ENCODE measurements at places on chromosomes 3 and 15.

DNA sequence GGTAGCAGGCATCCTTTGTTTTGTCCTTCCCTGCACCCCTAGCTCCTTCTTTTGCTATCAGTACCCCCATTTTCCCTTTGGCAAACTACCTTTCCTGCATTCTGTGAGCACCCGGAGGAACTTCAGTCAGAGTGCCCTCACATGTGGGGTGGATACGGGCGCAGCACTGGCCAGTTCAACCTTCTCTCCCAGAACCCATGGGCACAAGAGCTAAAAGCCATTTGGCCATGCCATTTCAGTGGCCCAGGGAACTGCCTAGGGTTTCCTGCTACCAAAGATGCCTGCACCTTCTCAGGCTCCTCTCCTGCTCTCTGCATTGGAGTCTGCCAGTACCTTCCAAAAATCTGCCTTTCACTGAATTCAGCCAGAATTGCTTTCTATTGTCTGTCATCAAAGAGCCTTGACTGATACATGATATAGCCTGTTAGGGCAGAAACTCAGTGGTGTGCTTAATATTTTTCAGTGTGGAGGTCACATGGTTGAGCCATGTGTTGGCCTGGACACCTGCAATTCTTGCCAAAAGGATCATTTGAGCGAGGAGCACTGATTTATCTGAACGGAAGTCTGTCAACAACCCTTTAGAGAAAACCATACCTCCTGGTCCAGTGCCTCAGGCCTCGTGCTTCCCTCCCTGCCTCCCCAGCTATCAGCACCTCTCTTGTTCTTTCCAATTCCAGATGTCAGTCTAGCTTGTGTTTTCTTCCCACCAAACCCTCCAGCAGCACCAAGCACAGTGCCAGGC, 27.0 kb upstream of the HHATL start:
- no peak for DNase-seq

DNA sequence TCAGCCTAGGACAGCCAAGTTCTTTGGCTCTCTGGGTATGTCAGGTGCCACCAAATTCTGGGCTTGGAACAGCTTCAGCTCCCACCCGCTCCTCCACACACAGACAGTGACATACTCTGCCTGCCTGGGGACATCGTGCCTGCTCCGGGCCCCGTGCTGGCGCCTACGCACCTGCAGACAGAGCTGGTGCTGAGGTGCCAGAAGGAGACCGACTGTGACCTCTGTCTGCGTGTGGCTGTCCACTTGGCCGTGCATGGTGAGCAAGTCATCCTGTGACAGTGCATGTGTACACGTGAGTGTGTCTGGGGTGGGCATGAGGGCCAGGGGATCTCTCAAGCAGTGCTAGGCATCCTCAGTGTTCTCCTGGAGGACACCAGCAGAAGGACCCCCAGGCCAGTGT, 922 bp downstream of the IL17RC start:
- no peak for DNase-seq

GRCh38 chr15:23857028-23857641, 170.0 kb upstream of the NDN start:
- DNase-seq = peak; percentile 41

- DNase-seq = no peak
Observed at GRCh38 chr3:58769065-58769464, 102.5 kb upstream of the FAM3D start.

DNA sequence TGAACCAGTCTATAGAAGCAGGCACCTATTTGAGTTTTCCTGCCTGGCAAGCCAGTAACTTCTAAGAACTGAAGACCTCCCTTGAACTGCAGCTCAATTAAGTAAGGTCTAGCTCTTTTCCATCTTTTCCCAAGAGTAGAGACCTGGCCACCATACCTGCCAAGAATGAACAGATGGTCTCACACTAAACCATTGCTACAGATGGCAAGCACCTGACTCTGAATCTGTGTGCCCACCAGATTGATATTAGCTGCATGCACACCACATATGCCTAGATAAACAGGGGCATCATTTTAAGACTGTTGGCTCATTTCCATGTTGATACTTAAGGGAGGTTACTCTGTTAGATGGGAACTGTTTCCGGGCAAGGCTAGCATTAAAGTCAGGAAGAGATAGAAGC, 34.8 kb upstream of the GSK3B start:
- no peak for DNase-seq

DNA sequence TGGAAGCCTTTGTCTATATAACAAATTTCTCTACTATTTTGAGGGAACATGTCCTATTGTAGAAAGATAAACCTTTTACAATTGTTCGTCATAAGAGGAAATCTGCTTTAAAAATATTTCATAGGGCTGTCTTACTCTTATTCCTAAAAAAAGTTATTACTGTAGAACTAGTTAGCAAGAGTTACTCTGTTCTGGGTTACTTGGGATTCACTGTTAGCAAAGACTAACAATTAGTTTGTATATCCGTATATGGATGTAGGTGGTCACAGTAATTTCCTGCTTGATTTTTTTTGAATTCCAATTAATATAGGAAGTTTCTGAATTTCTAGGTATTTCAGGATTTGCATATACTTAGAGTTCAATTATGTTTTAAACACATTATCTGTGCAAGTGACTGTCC, 413.5 kb downstream of the RBMS3 start:
- no peak for DNase-seq

DNA sequence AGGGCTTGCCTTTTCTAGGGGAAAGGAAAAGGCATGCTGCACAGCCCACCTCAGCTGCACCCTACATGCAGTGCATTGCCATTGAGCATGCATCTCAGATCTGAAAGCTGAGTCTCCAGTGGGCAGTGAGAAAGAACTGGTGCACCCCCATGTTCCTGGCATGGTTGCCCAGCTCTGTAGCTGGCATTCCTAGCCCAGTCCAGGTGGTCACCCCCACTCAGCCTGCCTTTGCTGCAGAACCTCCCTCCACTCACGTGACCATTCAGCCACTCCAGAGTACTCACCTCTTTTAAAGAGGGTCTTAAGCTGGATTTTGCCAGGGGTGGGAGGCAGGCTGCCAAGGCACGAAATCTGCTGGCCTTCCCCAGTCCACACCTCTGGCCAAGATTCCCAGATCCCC, 208.6 kb upstream of the TOPAZ1 start:
- DNase-seq = no peak

GRCh38 chr15:70605606-70606410, 157.6 kb downstream of the UACA start:
- DNase-seq = peak; percentile 78

GRCh38 chr3:71062952-71063772, 520.4 kb downstream of the FOXP1 start:
- DNase-seq = no peak

DNA sequence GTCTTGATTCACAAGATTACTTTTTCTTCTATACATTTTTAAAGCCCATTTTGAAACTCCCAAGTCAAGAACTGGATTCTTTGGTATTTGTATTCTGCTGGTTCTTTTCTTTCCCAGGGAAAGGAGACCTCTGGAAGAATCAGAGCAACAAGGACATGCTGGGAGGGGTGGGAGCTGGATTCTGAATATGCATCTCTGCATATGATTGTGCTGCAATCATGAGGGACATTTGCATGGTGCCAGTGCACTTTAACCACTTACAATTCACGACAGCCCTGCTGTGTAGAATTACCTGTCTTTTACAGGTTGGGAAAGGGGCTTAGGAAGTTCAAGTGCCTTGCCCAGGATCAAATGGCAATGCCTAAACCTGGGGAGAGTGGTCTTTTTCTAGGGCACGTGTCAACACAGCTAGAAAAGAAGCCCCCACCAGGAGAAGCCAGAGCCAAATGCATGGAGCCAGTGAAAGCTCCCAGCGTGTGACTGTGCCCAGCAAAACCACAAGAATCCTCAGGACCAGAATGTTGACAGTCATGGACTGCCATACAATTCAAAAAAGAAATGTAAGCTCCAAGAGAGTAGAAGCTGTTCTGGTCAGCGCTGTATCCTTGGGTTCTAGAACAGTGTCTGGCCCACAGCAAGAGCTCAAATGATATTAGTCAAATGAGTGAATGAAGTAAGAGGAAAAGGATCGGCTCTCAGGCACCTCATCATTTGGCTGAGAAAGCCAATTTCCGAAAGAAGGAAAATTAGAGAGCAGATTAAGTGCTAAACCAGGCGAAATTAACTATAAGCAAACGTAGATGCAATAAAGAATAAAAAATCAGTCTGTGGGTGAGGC, 84.5 kb upstream of the MEF2A start:
- no peak for DNase-seq

GRCh38 chr3:177828208-177828565, 630.9 kb upstream of the TBL1XR1 start:
- DNase-seq = no peak

GRCh38 chr15:98924401-98925049, 83.1 kb downstream of the PGPEP1L start:
- no peak for DNase-seq

DNA sequence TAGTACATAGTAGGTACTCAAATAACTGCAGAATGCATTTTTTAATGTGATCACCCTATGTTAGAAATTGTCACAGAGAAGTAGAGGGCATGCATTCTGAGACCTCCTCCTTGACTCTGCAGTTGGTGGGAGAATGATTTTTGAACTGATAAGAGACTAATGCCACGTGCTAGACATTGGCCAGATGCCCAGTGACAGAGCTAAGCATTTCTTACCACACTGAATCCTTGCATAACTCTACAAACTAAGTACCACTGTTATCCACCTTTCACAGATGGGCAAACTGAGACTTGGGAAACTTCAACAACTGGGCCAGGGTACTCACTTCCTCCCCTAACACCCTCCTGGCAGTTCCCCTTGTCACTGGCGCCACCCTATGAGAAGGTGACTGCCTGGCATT, 33.5 kb upstream of the SPATA12 start:
- DNase-seq = no peak

- DNase-seq = no peak
Observed at GRCh38 chr3:27081992-27082607, 287.1 kb downstream of the NEK10 start.

GRCh38 chr3:50620820-50621219, 3.9 kb downstream of the MAPKAPK3 start:
- no peak for DNase-seq

GRCh38 chr3:115982629-115983028, 359.3 kb downstream of the GAP43 start:
- DNase-seq = no peak

DNA sequence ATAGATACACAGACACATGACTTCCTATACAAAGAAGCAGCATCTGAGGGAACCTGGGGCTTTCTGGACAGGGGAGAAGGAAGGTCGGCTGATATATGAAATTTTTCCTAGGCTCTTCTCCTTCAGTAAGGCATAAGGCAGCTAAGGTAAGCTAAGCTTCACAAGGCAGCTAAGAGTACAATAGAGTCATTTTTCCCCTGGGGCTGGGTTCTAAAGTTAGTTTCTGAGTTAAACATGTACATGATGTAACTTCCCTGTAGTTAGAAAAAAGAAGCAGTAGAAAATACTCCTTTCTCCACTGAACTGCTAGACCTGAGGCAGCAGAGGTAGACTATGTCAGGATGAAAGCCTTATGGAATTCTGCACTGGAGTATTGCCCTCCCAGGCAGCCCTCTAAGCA, 109.6 kb downstream of the PLD1 start:
- no peak for DNase-seq

DNA sequence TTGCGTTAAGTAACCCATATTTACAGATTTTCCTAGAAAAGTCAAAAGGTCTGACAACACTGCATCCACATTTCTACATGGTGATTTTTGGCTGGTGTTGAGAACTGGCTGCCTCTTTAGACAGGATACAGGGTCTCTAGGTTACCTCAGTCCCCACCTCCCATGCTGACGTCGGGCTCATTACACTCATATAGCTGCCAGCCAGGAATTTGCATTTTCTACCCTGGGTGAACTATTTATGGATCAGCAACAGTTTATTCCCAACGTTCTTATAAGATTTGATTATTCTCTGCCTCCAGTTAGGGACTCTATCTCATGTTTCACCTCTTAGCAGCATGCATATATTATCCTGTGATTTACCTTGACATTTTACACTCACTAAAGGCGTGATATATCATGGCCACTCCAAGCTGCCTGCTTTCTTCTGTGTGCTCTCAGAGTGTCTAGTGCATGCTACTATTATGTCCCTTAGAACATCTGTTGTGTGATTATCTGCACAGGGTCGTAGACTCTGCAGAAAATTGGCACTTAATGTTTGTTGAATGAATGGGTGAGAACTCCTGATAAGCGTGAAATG, 49.0 kb downstream of the CLDN11 start:
- DNase-seq = no peak

- DNase-seq = no peak
Observed at GRCh38 chr3:177057768-177058167, 139.5 kb downstream of the TBL1XR1 start.

DNA sequence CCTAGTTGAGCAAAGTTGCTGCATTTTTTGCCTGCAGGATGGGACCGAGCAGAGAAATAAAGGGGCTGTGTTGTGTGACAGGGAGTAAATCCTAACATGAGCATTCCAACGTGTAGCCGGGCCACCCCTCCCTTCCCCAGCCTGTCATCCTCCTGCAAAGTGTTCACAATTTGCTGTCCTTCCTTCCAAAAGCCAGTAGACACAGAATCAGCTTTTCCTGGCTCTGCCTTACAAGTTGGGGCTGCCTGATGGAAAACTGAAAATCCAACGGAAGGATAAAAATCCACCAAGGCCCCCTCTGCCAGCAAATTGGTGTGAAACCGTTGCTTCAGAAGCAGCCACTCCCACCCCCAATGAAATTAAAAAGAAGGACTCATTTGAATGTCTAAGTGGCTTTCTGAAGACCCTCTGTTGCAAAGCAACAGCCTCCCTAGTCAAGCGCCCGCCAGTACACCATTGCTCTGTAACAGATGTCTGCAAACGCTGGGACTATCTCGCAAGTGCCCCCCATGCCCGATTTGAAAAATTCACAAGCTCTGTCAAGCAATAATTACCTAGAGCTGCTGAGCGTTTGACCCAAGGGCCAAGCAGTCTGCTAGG, 665 bp downstream of the FRMD4B start:
- peak; percentile 16 for DNase-seq
